ENCODE measurements at places on chromosomes 3 and 15.

DNA sequence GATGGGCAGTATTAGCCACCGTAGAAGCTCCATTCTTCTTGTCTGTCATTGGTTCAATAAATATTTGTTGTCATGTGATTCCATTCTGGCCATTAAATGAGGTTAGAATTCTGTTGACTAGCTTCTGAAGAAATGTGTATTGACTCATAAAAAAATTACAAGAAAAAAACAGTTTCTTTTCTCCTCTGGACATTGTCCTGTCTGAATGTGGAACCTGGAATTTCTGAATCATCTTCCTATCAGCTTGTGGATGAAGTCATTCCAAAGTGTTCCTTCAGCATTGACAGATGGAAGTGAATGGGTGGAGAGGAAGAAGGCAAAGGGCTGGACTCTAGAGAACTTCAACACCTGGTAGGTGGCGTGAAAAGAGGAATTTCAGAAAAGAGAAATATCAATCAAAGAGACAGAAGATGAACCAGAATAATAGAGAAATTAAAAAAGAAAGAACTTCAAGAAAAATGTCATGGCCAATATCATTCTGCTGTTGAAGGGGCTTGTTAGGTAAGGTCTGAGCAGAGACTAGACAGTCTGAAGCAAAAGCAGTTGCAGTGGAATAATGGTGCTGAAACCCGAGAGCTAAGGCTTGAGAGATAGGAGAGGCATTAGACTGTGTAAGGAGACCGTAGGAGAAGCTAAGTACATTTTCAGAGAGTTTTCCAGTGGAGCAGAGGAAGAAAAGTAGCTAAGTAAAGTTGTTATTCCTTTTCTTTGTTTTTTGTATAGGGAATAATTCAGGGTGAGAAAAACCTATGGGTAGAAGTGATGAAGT is 806.6 kb downstream of the SQOR start:
- no peak for DNase-seq

DNA sequence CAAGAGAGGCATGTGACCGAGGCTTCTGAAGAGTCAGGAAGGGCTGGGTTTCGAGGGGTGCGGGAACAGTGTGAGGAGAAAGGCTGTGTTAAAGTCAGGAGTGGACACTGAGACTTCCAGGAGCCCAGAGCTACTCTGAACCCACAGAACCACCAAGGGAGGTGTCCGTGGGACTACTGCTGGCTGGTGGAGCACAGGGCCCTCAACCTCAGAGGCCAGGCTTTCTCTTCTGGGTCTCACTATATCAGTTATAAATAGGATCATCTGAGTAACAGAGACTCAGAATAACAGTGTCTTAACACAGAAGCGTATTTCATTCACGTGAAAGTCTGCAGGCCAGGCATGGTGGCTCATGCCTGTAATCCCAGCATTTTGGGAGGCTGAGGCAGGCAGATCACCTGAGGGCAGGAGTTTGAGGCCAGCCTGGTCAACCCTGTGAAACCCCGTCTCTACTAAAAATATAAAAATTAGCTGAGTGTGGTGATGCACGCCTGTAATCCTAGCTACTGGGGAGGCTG is 113.6 kb downstream of the TMEM266 start:
- no peak for DNase-seq

DNA sequence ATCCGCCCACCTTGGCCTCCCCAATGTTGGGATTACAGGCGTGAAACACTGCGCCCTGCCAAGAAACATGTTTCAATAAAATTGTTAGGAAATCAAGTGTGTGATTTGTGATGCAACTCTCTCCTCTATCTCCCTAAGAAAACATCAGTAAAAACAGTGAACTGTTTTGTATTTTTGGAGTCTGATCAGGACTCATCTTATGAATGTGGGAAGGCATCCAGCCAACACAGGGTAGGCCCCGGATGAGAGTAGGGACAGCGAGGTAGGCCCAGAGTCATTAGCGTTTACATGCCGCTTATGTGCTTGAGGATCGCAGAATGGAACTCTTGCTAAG is 884 bp upstream of the GLYCTK start:
- no peak for DNase-seq

- DNase-seq, result no peak
Observed at GRCh38 chr3:64148955-64149653, 76.2 kb downstream of the PRICKLE2 start.

DNA sequence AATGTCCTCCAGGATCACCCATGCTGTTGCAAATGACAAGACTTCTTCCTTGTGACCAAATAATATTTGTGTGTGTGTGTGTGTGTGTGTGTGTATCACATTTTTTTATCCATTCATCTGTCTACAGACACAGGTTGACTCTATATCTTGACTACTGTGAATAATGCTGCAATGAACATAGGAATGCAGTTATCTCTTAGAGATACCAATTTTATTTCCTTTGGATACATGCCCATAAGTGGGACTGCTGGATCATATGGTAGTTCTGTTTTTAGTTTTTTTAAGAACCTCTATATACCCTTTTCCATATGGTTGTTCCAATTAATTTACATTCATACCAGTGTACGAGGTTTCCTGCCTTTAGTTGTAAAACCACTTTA is 41.7 kb downstream of the GPR176 start:
- DNase-seq, result no peak

DNA sequence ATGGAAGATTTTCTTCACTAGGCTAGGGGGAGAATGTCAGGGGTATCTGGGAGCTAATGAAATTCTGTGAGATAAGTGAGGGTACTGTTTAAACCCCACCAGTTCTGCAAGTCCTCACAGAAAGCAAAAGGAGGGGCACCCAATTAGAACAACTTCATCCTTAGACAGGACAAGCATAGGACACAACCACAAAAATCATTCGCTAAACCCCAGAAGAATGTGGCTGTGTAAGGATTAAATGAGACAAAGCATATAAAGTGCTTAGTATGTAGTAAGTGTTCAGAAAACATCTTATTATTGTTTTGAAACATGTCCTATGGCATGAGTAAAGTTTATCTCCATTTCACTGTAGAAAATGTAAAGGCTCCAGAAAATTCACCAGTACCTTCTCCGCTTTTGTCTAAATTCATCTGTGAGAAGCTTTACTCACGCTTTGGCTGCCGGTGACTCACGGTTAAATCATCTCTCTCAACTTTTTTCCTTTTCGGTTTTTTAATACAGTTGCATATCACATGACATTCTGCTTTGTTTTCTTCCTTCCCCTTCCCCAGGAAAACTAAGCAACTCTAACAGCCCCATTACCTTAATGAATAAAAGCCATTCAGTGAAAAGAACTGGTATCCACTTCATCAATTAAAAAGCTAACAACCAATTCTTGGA is 1.7 kb downstream of the CLRN1 start:
- DNase-seq, result no peak

DNA sequence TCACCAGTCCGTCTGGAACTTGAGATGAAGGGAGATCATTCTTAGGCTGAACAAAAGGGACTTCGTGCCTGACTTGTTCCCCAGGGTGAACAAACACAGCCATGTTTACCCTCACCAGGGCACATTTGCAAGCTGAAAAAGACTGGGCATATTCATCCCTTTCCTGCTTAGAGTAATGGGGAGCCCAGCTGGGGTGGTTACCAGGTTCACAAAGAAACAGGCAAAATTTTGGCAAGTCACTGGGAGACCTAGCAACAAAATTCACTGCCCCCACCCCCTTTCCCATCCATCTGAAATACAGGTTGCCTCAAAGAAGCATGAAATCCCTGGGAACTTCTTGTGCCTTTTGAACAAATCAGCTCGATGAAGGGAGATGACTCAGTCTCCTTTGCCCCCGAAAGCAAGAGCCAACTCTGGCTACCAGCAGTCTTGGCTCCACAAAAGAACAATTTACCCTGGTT is 775.0 kb downstream of the SQOR start:
- DNase-seq, result no peak

DNA sequence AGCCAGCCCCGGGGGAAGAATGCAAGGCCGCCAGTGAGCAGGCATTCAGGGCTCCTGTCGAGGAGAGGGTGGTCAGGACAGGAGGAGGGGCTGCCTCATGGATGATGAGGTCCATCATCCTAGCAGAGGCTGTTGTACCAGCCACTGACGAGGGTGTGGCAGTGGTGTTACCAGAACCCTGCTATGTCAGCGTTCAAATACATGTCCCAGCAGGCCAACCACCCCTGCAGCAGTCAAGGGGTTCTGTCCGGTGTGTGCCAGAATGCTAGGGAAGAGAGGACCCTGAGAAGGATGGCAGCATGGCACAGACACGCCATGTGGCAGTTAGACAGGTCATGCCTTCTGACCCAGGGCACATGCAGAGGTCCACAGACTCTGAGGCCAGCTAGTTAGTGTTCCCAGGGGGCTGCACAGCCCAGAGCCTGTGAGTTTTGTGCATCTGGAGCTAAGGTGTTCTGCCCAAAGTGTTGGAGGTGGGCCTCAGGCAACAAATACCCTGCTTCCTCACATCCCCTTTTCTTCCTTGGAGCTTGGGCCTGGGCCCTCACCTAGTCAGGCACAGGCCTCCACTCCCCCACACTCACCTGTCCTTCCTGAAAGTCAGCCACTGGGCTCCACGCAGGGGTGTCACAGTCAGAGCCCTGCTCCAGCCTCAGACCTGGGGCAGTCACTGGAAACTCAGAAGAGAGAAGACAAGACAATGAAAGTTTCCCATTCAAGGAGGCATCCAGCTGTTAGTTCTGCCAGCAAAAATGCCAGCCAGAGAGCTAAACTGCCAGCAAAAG is 7.8 kb downstream of the PAK6 start:
- DNase-seq, result no peak

DNA sequence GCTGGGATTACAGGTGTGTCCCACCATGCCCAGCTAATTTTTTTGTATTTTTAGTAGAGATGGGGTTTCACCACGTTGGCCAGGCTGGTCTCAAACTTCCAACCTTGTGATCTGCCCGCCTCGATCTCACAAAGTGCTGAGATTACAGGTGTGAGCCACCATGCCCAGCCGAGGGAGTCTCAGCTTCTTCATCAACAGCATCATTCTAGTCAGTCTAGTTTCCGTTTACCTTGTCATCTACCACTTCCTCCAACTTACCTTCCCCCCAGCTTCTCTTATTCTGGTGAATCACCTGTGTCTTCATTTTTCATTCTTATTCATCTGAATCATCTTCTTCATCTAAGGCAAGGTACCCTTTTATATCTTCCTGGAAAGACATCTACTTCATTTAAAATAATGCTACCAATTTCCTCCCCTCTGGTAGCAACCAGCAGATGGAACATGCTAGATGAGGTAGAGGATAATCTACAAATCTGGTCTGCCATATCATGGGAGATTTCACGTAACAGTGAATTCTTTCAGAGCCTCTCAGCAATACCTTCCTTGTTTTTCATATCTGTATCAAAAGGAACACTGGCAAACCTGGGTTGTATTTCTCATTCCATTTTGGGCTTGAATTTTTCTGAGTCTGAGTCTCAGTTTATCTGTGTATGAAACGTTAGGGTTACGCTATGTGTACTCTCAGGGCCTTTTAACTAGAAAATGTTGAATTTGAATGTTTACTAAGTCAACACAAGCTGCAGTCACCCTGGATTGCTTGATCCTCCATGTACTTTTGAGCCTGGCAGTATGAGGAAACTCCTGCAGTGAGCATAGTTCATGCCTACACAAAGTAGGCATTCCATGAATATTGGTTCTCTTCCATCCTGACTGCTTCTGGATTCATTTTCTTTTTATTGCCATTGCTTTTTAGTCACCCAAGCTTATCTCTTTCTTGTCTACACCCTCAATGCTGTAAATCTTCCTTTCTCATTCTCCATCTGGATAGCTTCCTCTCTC is 16.8 kb downstream of the LPP start:
- DNase-seq, result peak; percentile 44

DNA sequence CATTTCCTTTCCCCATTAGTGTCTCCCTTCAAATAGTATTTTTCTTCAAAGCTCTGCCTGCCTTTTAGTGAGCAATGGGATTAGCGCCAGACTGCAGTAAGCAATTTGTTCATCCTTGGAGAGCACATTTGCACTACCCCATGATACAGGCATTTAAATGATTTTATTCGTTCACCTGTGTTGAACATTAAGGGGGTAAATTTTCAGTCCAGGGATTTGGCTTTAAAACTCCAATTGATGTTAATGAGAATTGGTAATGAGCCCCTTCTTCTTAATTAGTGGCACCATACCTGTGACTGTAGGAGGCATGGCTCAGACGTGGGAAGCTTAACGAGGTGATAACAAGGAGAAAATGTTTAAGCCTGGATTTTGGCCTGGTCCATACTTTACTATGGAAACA is 161.4 kb upstream of the NANOGP8 start:
- no peak for DNase-seq

Measured in activated CD4-positive, CD25-positive, alpha-beta regulatory T cell (primary cell).